ENCODE measurements at places on chromosomes 4 and X.
A peak's percentile ranks its signal among the peaks of the same experiment; 100 is the strongest.

DNA sequence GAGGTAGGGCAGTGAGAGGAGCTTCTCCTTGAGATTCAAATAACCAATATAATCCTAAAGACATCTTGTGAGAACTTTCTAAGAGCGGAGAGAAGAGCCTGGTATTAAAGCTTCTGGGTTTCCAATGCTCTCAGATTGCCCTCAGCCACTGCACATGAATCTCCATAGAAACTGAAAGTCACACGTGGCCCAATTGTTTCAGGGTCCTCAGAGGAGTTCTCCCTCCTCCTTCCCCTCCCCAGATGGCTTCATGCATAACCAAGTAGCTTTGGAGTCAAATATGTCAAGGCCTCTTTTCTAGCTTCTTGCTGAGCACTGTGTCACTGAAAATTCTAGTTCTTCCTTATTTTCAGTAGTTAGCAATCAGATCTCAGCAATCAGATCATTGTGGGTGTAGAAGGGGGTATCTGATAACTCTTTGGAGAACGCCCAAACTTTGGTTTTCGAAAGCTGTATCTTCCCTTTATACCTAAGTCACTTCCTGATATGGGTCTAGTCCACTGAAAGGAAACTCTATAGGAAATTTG, 2.2 kb downstream of the BTK start:
- no peak for DNase-seq

- no peak for DNase-seq
These were observed 56.3 kb upstream of the CXCL8 start for GRCh38 chr4:73684097-73684496.

DNA sequence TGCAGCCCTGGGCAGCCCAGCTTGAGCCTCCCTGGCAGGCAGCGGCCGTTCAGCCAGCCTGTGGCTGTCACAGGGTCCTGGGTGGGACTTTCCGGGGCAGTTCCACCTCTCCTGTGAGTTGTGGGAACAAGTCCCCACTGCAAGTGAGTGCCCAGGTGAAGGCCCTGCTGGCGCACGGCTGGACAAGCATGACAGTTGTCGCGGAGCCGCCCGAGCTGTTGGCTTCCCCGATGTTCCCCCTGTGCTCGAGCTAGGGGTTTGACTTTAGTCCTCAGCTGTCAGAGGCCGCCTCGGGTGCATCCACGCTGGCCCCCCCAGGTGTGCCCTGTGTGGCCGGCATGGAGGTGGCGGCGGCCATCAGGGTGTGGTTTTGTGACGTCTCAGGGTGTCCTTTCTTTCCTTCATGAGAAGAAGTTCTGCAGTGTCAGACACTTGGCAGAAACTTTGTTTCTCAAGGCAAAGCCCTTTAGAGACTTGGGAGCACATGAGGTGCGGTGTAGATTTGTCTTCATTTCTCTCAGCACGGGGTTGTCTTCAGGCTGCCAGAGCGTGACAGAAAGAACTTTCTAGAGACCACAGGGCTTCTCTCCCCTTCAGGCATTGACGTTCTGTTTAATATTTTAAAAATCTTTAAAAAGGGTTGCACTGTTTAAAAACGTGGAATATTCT, 69.4 kb upstream of the HGFAC start:
- no peak for DNase-seq

DNA sequence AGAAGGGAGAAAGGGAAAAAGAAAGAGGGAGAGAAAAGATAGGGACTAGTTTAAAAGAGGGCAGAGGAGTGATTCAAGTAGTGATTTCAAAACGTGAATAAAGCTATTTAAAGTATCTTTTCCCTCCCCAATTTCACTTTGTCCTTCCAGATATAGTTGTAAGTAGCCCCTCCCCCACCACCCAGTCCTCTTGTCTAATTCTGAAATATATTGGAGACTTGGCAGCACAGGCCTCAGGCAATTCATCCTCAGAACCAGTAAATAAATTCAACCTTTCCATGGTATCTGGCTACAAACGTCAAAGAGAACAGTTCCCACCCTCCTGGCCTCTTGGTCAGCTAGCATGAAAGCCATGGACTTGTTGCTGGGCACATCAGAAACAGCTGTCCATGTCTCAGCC, 169.5 kb upstream of the SCML1 start:
- no peak for DNase-seq

DNA sequence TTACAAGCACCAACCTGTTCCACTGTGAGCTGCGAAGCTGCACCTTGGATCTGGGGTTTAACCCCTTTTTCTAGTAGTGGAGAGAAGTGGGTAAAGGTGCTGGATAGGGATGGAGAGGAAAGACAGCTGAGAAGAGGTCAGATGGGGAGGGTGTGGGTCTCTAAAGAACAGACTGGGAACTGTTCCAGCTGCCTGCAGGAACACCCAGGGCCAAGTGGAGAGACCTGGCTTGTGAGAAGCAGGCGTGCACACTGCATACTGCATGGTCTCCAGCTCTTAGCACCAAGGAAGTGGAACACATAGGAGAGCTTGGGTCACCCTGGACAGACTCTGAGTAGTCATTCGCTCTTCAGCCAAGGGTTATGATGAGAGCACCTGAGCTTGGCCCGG, 16.1 kb downstream of the BCOR start:
- DNase-seq: no peak

GRCh38 chr4:53234111-53234510, 131.8 kb downstream of the SCFD2 start:
- DNase-seq: no peak

DNA sequence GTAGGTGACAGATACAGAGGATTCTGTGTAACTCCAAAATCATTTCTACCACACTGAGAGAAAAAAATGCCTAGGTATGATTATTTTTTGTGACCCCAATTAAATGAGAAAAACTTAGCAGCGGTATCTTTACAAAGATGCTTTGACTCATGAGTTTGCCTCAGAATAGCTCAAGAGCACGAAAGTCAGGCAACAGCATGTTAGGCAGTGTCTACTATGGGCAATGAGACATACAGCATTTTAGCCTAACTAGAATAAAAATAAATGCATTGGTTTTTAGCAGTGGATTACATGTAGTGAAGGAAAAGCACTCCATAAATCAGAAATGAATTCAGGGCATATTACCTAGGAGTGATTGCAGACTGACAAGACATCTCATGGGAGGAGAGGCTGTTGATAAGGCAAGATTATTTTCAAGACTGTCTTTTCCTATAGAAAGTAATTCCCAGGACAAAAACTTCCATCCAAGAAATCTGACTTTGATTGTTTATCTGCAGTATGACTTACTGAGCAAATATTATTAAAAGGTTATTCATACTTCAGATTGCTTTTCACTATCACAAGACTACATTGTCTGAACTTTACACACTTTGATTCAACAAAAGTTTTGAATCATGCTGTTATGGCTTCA, 3.6 kb downstream of the ANXA10 start:
- DNase-seq: no peak

DNA sequence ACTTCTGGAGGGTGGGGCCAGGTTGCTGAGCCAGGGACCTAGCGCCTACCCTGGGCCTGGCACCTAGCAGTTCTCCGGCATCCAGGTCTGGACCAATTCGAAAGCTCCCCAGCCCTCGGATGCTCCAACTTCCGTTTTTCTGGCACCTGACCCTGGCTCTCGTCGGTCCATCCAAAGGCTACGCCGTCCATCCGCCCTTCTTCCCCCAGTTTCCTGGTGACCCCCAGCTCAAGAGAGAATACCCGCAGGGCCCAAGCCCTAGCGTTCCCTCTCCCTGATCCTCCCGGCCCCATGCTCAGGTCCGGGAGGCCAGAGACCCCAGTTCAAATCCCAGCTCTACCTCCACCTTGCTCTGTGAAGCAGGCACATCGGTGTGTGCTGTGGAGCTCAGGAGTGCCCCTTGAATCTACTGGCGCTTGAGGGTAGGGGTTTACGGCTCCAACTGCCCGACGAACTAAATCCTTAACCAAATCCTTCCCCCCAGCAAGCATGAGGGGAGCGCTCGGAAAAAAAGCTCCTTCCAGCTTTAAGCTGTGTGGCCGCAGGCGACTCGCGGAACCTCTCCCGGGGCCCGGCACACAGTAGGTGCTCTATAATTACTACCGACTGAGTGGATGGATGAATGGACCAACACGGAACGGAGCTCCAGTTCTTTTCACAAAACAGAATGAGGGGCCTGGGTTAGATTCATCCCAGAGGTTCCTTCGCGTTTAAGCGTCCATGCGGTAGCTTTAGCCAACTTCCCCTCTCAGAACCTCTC, 1.1 kb downstream of the CRMP1 start:
- no peak for DNase-seq

GRCh38 chrX:110412971-110413726, 54.5 kb downstream of the RTL9 start:
- DNase-seq: peak; percentile 48

DNA sequence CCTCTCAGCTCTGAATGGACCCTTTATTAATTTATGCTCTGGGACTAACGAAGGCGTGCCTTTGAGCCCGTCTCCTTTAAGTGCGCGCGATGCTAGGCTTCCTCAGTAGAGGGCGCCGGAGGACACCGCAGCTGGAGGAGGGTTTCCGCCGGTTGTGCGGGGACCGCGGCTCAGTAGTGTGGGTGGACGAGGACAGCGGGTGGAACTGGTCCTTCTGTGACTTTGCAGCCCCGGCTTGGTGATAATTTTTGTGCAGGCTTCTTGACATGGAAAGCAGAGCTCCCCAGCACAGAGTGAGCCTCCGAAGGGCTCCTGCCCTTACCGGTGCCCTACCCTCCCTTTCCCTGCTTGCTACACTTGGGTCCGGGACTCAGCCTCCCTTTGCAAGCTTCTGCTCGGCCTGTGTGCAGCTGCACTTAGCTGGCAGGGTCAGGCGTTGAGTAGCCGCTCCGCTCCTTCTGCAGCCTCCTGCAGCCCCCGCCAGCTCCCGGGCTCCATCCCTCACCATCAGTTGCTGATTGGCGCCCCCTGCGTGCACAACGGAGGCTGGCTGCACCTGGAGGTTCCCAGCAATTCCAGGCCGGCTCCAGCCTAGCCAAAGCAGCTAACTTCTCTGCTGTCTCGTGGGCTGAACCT, 26.8 kb upstream of the BOD1L1 start:
- peak; percentile 53 for DNase-seq

DNA sequence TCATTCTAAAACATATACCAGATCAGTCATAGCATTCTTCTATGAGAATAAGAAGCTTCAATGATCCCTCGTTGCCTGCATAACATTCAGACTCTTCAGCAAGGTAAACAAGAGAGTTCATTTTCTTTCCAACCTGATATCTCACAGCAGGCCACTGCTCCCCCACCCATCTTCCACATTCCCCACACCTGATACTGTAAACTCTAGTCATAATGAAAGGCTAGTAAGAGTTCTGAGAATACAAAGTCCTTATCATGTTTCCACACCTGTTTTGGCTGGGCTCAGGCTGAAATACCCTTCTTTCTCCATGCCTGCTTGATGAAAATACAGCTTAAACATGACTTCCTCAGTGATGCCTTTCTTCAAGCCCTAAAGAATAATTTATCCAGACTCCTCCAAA, 2.3 kb upstream of the AASDH start:
- no peak for DNase-seq

GRCh38 chr4:4837316-4837715, 22.1 kb upstream of the MSX1 start:
- DNase-seq: no peak

- no peak for DNase-seq
These were observed 47.2 kb downstream of the CLOCK start for GRCh38 chr4:55499495-55499894.

GRCh38 chr4:64272432-64272831, 136.8 kb downstream of the TECRL start:
- DNase-seq: no peak

DNA sequence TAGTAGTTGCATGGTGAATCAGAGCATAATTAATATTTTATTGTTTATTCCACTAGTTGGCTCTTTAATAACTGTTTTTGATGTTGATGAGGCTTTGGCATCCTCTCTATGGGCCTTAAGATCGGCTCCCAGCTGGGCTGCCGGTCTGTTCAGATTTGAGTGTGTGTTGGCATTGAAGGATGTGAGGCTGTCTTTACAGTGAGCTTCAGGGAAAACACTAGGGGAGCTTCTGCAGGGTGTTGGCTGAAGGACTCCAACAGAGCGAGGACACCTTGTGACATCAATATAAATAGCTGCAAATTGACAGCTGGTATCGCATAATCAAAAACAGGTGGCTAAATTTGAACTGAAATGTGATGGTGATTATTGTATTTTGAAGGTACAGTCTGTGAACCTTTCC, 322.0 kb downstream of the FSTL5 start:
- no peak for DNase-seq

GRCh38 chrX:132875650-132876522, 82.5 kb downstream of the HS6ST2 start:
- no peak for DNase-seq

- no peak for DNase-seq
These were observed 4.6 kb downstream of the TREX2 start for GRCh38 chrX:153441296-153441695.

GRCh38 chrX:68934421-68934820, 105.6 kb downstream of the EFNB1 start:
- no peak for DNase-seq

DNA sequence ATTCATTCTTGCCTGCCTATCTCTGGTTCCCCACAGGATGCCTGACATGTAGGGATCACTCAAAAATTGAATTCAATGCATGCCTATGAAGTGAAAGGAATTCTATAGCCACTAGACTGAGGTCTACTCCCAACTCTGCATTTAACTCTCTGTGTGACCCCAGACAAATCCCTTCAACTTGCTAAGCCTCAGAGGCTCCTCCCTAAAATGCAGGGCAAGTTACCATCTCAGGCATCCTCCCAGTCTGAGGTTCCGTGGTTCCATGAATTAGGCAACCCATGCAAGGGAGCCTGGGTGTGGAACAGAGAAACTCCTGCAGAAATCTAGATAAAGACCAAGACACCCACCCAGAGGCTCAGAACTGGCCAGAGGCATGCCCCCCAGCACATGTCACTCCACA, 6.6 kb downstream of the SRPX start:
- no peak for DNase-seq

- no peak for DNase-seq
These were observed 68.4 kb downstream of the MID2 start for GRCh38 chrX:107894038-107894437.

- DNase-seq: peak; percentile 93
These were observed at the start of gene WFS1 for GRCh38 chr4:6269616-6270511. TSS of gene WFS1 (plus strand) at chr4:6269850. CDS start at chr4:6277456, 7,606 bp downstream.

DNA sequence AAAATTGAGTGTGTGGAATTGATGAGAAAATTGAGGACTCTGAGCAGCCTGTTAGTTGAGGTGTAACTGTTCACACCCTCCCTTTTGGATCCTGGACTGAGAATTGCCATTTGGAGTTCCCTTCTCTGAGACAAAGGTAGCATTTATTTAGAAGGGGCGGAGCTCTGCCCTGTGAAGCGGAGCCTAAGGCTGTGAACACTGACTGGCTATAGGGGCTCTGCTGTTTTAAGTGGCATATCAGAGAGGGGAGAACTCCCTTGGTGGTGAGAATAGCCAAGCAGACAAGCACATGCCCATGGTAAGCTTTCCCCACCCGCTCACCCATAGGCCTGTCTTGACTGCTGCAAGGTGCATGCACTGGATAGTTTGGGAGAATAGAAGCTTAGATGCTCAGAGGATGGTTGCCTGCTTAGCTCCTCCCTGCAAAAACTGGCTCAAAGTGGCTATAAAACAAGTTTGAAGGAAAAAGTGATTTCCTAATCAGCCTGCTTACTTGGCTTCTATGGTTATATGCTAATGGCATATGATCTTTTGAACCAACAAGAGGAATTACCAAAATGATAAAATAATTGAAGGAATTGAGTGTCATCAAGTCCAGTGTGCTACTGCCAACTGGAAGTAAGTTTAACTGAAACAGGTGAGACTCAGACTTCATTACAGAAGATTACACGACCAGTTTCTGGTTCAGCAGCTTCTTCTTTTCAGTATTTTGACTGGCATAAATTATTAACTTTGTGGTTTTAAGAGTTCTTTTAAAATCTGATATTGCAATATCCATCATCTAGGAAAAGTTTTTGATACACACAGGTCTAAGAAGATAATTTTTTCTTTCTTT, 108.4 kb downstream of the AFF1 start:
- no peak for DNase-seq

All from T-helper 17 cell (primary cell).